ENCODE measurements at places on chromosomes 1 and 21. TPM values are rescaled to one million over a fixed set of nuclear protein-coding genes. Genes with fewer than 3 reads are reported as not detected.

The TSTD1 gene
- 87.1 TPM for total RNA-seq

The FABP3 gene
- 0.79 TPM for total RNA-seq

- no peak for DNase-seq
Measured at GRCh38 chr1:10682449-10683309, 113.8 kb downstream of the CASZ1 start.

- peak; percentile 43 for DNase-seq
Measured at GRCh38 chr21:16137106-16137505, 407.3 kb downstream of the USP25 start.

The LRRC39 gene
- 0.53 TPM for total RNA-seq

The GBP5 gene
- 0.26 TPM for total RNA-seq

The S100A14 gene
- 1,221 TPM for total RNA-seq

The UQCRHL gene
- 1.8 TPM for total RNA-seq

The PLEKHN1 gene
- total RNA-seq, result 1.6 TPM

- DNase-seq, result peak; percentile 88
Measured at GRCh38 chr1:19926296-19927129, 3.1 kb upstream of the PLA2G2E start.

The NEGR1 gene
- total RNA-seq, result 0.26 TPM

- DNase-seq, result no peak
Measured at GRCh38 chr1:31181515-31182343, 58.0 kb downstream of the NKAIN1 start.

The WASF2 gene
- total RNA-seq, result 22.1 TPM

The TMCO2 gene
- total RNA-seq, result not detected

- DNase-seq, result no peak
Measured at GRCh38 chr1:209618291-209618690, 33.9 kb downstream of the LAMB3 start.

- DNase-seq, result no peak
Measured at GRCh38 chr1:8016210-8016894, 9.8 kb downstream of the ERRFI1 start.

The KDM5B gene
- total RNA-seq, result 102 TPM

The EXTL2 gene
- total RNA-seq, result 2.6 TPM

DNA sequence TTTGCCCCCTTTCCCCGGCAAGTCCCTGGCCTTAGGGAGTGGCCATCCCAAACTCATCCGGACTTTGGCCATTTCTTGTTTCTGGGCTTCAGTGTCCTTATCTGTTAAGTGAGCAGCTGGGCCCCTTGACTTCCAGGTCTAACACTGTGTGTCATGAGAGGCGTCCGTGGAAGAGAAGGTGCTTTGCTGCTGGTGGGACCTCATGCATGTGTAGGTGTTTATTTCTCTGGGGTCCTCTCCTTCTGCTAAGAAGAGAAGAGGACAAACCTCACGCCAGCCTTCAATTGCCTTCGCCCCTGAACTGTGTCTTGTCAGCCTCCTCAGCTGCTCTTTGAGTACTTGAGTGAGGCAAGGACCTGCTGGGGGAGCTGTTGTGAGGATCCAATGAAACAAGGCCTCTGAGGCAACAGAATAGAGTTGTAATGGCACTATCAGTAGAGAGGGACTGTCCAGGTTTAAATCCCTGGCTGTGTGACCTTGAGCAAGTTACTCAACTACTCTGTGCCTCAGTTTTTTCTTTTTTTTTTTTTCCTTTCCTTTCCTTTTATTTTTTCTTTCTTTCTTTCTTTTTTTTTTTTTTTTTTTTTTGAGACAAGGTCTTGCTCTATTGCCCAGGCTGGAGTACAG lies 72.5 kb downstream of the RUNX3 start:
- DNase-seq, result no peak

- peak; percentile 98 for DNase-seq
Measured at GRCh38 chr1:114610546-114611245, 29.3 kb upstream of the BCAS2 start.

DNA sequence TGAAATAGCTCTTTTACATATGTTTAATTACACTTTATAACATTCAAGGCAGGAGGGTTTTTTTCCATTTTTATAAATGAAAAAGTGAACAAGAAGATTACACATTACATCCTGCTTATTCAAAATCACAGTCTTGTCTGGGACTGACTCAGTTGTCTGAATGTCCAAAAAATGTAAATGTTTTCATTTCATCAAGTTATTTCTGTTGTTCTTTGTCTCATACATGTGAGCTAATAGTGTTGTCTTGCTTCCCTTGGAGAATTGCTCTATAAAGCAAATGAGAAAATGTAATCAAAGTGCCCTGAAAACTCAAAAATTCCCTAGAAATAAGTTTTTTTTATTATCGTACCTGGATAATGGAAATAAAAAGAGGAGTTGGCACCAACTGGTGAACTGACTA lies 242.9 kb downstream of the GRIK1 start:
- DNase-seq, result no peak

- DNase-seq, result peak; percentile 59
Measured at GRCh38 chr1:153534226-153534924, 1.4 kb downstream of the S100A6 start.

Data from bronchial epithelial cell (primary cell).